ENCODE measurements at places on chromosomes 11 and 22.

GRCh38 chr11:69366591-69366990 is 72.6 kb downstream of the MYEOV start:
- DNase-seq, result no peak

- DNase-seq, result no peak
Measured at GRCh38 chr11:9380773-9381172, 3.7 kb upstream of the IPO7 start.

- DNase-seq, result no peak
Measured at GRCh38 chr11:116541460-116541859, 231.3 kb downstream of the BUD13 start.

DNA sequence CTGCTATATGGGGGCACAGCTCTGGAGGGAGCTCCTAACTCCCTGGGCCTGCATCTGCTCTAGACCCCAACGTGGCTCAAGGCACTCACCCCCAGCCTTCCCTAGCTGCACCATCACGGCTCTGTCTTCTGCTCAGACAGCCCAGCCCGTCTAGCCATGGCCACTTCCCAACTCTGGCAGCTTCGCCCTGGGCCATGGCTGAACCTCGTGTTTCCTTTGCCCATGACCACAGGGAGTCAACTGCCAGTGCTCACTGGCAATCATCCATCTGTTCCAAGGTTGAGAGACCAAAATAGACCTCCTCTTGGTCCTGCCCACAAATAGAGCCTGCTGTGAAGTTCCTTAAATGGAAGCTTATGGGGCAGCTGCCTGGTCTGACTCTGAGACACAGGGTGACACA is 5.4 kb downstream of the LMO1 start:
- no peak for DNase-seq

- no peak for DNase-seq
Measured at GRCh38 chr22:29311464-29312217, 3.9 kb downstream of the RASL10A start.

DNA sequence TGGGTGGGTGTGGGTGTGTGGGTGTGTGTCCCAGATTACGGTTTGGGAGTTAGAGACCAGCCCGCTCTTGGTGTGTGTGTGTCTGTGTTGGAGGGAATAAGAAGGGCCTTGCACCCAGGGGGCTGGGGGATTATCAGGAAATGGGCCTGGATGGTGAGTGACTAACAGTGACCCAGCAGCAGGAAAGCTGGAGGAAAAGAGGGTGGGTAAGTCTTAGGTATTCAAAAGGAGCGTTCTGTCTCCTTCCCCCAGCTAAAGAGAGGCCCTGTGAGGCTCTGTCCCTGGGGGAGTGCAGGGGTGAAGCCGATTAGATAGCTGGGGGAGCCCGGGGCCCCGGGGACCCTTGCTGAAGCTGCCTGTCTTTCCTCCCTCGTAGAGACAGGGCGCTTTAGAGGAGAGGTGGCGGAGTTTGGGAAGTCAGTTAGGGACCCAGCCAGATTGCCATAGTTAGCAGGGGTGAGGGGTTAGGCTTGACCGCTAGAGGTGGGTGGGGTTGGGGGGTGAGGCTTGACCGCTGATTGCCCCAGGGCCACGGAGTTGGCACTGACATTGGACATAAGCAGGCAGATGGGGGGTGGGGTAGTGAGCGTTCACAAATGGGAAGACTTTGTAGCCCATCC is 1.5 kb downstream of the OAF start:
- DNase-seq, result no peak

All from germinal center (tissue), 1 donor.